ENCODE measurements at places on chromosomes 6 and 20. TPM values are rescaled to one million over a fixed set of nuclear protein-coding genes. Genes with fewer than 3 reads are reported as not detected.

GRCh38 chr6:158040051-158040803 lies 58.6 kb downstream of the SYNJ2 start:
- no peak for DNase-seq
- peaks cover 16% of the 10 kb centered on the region for H3K36me3 ChIP-seq
- H3K4me3 ChIP-seq, result no peak overlapping the region
- H3K4me1 ChIP-seq, result peaks cover 38% of the 10 kb centered on the region
- H3K27me3 ChIP-seq, result no peaks in the 10 kb centered on the region
- peak overlapping the region; percentile 94 for H3K27ac ChIP-seq

DNA sequence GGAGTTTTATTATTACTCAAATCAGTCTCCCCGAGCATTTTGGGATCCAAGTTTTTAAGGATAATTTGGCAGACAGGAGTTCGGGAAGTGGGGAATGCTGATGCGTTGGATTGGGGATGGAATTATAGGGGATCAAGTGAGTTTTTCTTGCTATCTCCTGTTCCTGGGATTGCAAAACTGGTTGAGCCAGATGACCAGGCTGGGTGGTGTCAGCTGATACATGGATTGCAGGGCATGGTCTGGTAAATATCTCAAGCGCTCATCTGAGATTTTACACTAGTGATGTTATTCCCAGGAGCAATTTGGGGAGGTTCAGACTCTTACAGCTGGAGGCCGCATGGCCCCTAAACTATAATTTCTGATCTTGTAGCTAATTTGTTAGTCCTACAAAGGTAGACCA lies 54.7 kb downstream of the ENPP1 start:
- no peak overlapping the region for H3K27ac ChIP-seq
- no peak overlapping the region for H3K4me3 ChIP-seq
- H3K4me1 ChIP-seq, result peaks cover 2% of the 10 kb centered on the region
- peaks cover 1% of the 10 kb centered on the region for H3K36me3 ChIP-seq

DNA sequence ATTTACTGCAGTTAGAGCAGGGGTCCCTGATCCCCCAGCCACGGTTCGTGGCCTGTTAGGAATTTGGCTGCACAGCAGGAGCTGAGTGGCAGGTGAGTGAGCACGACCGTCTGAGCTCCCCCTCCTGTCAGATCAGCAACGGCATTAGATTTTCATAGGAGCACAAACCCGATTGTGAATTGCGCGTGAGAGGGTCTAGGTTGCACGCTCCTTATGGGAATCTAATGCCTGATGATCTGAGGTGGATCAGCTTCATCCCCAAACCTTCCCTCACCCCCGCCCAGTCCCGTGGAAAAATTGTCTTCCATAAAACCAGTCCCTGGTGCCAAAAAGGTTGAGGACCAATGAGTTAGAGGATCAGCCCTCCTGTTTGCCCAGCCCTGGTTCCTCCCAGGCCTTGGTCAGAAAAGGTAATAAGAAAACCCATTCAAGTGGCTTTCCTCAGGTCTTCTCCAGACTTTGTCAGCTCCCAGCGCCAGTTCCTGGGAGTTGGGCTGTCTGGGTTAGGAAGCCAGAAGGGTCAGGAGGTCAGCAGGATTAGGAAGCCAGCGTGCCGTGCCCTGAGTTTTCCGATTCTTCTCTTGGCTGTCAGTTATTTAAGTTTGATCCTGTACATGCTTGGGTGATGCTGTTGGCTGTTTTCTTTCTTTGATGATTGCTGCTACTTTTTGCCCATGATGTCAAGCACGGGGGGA lies 139.9 kb upstream of the PMEPA1 start:
- H3K36me3 ChIP-seq, result no peaks in the 10 kb centered on the region
- no peak overlapping the region for H3K27ac ChIP-seq
- peaks cover 11% of the 10 kb centered on the region for H3K27me3 ChIP-seq
- peak; percentile 3 for DNase-seq

C6orf58 gene
- total RNA-seq, result not detected

COL11A2 gene
- 4.3 TPM for total RNA-seq

POPDC3 gene
- 1.3 TPM for total RNA-seq

SLC35D3 gene
- total RNA-seq, result 0.13 TPM
